ENCODE measurements at places on chromosomes 2 and 18.

- no peak for DNase-seq
Observed at GRCh38 chr18:45402485-45403056, 212.7 kb upstream of the SLC14A2 start.

- DNase-seq, result no peak
Observed at GRCh38 chr2:240968731-240969624, 29.4 kb upstream of the SNED1 start.

DNA sequence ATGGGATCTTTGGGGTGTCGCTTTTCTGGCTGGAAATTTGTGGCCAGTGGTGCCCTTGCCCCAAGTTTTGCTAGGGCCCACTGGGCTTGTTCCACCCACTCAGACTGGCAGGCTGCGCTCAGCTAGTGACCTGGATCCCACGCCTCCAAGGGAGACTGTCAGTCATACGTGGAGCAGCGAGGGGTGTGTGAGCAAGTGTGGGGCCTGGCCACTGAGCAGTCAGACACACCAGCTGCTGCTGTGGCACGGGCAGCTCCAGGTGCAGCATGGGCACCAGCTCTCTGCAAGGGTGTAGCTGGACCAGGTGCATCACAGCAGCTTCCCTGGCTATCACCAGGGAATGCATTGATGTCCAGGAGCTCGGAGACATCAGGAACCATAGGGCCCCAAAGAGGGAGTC lies 327.0 kb downstream of the NR4A2 start:
- DNase-seq, result no peak

DNA sequence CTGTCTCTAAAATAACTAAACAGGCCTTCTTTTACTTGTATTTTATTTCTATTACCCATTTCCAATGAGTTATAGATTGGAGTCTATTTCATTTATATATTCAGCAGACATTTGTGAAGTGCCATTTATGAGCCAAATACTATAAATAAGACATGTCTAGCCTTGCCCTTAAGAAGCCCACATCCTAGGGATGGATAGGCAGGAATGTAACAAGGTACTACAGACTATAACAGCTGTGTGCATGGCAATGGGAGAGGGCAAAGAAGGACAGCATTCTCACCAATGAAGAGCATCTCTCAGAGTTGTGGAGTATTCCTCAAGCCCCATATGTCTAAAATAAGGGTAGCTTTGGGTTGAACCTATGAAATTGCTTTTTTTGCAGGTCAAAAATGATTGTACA lies 161.9 kb upstream of the RASGRP3 start:
- no peak for DNase-seq

- no peak for DNase-seq
Observed at GRCh38 chr18:48534364-48534763, 4.5 kb upstream of the CTIF start.

GRCh38 chr2:220513573-220514288 lies 886.3 kb downstream of the SLC4A3 start:
- DNase-seq, result no peak

DNA sequence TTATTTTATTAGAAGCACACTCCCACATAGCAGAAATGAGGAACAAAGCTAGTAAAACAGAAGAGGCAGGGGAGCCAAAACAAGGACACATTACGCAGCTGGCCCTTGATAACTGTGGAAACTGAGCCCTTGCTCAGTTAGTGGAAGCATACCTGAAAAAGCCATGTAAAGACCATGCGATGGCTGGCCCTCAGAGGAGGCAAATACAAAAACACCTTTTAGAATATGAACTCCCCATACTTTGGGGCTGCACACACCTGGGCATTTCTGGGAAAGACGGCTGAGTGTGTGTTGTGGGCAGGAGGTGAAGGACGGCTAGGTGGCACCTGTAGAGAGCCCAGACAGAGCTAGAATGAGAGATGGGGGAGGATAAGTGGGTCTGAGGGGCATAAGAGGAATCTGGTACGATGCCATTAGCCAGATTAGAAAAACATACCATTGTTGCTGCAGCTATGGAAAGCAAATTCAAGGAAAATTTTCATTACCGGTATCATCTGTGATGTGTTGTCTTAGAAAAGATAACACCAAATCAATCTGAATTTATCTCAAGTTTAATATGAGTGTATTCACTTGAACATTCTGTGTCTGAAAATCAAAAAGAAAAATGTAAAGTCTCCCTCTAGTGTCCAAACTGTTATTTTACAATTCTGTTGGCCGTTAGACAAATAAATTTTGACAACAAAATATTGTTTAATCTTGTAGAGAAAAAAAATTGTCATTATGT lies 45.2 kb upstream of the SULT1C3 start:
- no peak for DNase-seq

DNA sequence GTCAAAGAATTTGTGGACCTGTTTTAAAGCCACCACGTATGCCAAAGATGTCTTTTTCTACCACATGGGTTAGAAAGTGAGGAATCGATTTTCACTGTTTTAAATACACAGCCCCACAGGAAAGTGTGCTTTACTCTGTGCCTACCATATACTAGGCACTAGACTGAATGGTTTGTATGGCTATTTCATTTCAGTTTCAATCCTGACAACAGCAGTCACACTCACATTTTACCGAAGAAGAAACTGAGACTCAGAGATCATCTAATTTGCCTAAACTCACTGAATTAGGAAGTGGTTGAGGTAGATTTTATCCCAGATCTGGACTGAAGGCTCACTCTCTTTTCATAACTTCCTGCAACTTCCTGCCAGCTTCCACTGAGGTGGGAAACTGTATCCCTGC lies 176.4 kb downstream of the ALK start:
- DNase-seq, result no peak

DNA sequence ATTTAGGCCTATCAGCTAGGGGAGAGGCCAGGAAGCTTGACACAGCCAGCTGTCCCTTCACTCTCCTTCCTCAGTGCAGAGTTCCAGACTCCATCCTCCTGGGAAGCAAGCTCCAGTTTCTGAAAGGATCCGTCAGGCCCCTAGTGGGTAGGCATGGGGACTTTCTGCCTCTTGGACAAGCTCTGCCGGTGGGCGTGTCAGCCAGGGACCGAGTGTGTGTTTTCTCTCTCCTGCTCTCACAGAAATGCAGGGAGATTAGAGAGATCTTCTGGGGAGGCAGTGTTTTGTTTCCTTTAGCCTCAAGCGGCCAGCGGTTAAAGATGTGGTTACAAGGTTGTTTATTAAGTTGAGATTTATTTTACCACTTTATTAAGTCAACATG lies 29.9 kb upstream of the OTOS start:
- DNase-seq, result no peak

DNA sequence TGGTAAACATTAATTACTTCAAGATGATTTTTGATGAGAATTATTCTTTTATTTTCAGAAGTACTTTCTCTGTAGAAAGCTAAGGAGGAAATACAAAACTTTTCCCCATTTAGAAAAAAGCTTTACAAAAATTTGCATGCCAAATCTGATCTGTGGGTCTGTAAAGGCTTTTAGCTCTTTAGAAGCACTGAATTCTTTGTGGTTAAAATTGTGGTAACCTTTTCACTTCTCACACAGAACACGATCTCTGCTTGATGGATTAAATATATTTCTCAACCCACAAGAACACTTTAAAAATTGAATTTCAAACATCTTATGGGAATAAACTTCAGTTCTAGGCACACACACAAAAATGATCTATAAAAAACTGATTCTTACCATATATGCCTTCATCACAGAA lies 63.7 kb downstream of the VIL1 start:
- peak; percentile 14 for DNase-seq
